Psoas muscle (tissue), 8 donors: ENCODE measurements at places on chromosomes 16 and 17. TPM values are rescaled to one million over a fixed set of nuclear protein-coding genes. Genes with fewer than 3 reads are reported as not detected.
A peak's percentile ranks its signal among the peaks of the same experiment; 100 is the strongest.

GRCh38 chr17:28700830-28701492 lies 10.7 kb downstream of the PROCA1 start:
- no peak for DNase-seq

DNA sequence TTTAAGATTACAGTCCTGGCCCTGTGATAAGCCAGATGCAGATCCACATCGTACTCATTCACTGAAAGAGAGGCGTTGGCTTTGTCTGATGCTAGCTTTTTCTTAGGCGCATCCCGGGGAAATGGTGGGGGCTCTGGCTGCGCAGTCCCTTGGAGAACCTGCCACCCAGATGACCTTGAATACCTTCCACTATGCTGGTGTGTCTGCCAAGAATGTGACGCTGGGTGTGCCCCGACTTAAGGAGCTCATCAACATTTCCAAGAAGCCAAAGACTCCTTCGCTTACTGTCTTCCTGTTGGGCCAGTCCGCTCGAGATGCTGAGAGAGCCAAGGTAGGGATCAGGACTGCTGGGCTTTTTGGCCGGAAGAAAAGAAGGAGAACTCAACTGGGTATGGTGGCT lies 24.0 kb downstream of the POLR2A start:
- DNase-seq, result no peak

DNA sequence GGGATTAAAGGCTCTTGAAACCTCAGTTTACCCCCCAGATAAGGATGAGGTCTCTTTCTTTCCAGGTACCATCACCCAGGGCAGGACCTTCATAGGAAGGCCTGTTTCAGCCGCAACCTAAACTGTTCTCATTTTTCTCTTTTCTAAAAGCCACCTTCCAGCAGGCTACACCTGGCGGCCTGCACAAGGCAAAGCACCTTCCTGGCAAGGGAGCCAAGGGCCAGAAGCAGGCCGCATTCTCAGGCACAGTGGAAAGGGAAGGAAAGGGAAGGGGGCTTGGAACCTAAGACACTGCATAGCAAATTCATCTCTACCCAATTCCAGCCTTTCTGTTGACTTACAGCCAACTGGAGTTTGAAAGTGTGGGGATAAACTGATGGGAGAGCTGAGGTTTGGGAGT lies 8.9 kb upstream of the NDEL1 start:
- DNase-seq, result no peak

DNA sequence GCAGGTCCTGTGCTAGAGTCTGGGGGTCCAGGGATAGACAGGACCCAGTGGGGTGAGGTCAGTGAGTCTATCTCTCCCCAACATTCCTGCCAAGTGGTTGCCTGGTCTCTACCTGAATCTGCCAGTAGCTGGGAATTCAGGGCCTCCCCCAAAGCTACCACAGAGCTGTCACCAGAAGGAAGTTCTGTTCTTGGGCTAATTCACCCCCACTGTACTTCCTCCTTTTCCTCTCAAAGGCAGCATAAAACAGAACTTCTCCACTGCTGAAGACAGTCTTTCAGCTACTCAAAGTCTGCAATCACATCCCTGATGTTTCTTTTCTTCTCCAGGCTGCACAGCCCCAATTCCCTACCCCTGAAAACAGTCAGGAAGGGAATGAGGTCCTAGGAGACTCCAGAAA lies 8.7 kb downstream of the CAMTA2 start:
- no peak for DNase-seq

DNA sequence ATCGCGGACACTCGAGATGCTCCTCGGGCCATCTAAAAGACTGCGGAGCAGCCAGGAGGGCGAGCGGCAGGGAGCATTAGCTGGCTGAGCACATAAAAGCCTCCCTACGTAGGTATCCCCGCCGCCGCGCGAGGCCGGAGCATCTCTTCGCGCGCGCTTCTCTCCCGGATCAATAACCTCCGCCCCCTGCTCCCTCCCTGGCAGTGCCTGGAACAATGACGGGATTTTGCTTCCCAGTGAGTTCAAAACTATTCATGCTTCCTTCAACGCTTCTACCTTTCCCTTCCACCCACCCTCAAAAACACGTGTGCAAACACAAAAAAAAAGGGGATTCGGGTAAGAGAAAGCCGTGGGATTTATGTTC lies 984 bp downstream of the CENPV start:
- peak; percentile 39 for DNase-seq

- no peak for DNase-seq
Observed at GRCh38 chr16:29675811-29676643, 3.0 kb upstream of the QPRT start.

- no peak for DNase-seq
Observed at GRCh38 chr17:29115961-29116803, 64.0 kb downstream of the MYO18A start.

- DNase-seq, result no peak
Observed at GRCh38 chr17:880443-881269, 98.5 kb downstream of the MRM3 start.

DNA sequence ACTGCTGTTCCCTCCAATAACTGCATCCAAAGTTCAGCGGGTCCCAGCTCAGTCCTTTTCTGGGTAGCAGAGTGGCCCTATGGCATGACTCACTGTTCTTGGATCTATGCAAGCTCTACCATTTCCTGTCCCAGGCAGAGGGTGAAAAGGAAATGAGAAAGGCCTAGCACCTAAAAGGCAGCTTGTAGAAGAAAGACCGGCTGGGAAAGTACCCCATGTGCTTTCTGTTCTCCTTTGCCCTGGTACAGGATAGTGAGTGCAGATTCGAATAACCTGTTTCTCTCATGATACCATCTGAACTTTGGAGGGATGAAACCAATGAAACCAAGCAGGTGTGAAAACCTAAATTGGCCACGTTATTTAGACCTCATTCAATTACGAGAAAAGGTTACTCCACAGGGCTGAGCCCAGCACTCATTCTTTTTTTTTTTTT lies 12.7 kb upstream of the HASPIN start:
- no peak for DNase-seq

DNA sequence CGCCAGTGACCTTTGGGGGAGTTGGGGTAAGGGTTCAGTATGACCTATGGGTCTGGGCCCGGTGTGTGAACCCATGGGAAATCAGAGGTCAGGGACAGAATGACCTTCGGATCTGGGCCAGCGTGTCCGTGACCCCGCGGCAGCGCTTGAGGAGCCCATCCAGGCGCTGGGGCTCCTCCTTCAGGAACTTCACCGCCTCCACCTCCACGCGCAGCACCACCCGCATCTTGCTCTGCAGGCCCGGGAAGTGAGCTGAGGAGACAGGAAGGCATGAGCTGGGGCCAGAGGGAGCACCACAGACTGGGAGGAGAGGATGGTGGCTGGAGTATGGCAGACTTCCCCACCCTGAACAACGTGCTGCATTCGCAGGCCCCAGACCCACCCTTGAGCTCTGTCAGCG lies 53.4 kb downstream of the SRCIN1 start:
- DNase-seq, result no peak

- DNase-seq, result no peak
Observed at GRCh38 chr16:28898266-28898665, 20.0 kb downstream of the ATP2A1 start.

GRCh38 chr16:66275775-66276428 lies 90.6 kb upstream of the CDH5 start:
- no peak for DNase-seq

GRCh38 chr16:11097094-11097786 lies 152.9 kb downstream of the CLEC16A start:
- DNase-seq, result no peak

DNA sequence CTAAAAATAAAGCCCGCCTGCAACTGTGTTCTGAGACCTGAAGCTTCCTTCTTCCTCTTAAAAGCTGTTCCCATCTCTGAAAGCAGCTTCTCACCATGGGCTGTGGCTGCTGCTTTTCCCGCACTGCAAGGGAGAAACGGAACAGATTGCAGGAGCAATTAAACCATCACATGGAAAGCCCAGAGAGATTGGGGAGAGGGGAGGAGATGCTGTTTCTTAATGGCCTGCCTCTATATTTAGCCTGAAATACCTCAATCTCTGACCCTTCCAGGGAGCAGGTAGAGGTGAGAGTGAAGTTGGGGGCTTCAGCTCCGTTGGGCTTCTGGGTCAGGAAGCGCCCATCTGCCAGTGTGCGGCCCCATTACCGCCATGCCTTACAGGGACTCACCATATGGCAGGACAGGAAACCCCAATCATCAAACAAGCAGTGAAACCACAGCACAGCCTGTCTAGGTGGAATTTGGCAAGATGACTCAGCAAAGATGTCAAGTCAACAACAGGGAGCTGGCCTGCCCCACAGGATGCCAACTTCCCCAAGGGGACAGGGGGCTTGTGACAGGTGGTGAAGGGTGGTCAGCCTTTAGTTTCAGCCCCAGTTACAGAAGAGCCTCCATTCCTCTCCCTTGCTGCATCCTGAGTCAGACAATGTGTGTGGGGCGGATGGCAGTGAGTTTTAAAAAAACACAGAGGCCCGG lies 286.6 kb upstream of the CCL2 start:
- no peak for DNase-seq

DNA sequence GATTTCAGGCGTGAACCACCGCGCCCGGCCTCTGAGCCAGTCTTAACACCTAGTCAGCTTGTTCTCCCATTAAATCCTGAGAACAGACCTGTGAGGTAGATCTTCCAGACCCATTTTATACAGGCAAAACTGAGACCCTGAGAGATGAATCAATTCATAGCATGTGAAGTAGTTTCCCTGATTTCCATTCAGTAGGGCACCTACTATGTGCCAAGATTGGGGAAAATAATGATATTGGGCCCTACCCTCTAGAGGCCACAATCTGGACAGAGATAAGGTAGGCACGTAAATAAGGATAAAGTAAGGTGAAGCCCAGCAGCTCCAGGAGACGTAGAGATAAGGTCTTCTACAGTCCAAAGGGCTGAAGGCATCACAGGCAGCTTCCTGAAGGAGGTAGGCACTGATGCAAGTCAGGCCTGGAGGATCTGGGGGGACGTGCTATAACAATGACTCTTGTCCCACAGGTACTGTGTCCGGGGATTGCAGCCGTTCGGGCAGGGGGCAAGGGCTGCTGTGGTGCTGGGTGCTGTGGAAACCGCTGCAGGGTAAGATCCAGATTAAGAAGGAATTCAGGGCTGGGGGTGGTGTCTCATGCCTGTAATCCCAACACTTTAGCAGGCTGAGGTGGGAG lies 5.7 kb downstream of the VMO1 start:
- no peak for DNase-seq

GRCh38 chr16:31572821-31573220 lies 45.1 kb downstream of the AHSP start:
- no peak for DNase-seq

- no peak for DNase-seq
Observed at GRCh38 chr16:4617880-4618279, 3.2 kb upstream of the UBALD1 start.

DNA sequence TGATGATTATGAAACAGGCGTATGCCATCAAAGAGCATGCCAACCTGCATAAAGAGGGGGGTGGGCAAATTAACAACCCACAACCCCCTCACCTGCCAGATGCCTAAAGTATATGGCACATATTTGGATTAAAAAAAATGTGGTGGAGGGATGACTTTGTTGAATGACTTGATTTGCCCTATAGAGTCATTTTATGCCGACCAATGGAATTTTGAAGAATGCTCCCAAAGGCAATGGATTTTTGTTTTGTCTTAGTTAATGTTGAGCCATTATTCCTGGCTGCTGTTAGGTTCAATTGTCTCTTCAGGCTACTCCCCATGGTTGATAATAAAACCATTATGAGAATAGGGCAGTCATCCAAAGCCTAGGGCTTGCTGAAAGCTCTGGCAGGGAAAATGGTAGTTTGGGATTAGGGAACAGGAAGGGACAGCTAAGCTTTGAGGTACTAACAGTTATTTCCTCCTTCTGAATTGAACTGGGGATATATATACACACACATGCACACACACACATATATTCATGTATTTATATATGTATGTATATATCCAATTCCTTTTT lies 5.8 kb upstream of the CHCT1 start:
- DNase-seq, result no peak

GRCh38 chr17:34146440-34147043 lies 108.5 kb upstream of the CCL2 start:
- DNase-seq, result no peak

- peak; percentile 68 for DNase-seq
Observed at GRCh38 chr17:16933317-16934132, 38.4 kb downstream of the TNFRSF13B start.

DNA sequence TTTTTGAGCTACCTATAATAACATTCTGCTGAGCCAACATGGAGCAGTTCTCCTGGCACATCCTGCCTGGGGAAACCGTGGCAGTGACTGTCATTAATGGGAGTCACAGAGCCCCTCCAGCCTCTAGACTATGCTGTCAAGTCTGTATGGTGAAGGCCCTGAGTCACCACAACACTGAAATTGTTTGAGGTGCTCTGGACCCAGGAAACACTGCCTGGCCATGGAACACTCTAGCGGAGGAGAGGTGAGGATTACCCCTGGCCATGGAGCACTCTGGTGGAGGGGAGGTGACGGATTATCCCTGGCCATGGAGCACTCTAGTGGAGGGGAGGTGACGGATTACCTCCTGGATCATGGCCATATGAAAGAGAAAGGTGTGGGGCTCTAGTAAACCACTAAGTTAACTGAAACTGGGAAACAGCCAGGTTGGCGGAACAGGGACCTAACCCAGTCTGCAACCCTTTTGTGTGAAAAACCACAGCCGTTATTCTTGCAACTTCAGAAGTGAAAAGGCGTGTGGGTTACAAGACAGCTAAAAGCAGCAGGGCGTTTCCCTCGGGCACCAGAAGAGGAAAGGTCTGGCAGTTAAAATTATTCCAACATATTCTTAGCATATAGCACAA lies 156.7 kb downstream of the KCNJ12 start:
- DNase-seq, result no peak

GRCh38 chr16:65746941-65747340 lies 619.5 kb upstream of the CDH5 start:
- no peak for DNase-seq

DNA sequence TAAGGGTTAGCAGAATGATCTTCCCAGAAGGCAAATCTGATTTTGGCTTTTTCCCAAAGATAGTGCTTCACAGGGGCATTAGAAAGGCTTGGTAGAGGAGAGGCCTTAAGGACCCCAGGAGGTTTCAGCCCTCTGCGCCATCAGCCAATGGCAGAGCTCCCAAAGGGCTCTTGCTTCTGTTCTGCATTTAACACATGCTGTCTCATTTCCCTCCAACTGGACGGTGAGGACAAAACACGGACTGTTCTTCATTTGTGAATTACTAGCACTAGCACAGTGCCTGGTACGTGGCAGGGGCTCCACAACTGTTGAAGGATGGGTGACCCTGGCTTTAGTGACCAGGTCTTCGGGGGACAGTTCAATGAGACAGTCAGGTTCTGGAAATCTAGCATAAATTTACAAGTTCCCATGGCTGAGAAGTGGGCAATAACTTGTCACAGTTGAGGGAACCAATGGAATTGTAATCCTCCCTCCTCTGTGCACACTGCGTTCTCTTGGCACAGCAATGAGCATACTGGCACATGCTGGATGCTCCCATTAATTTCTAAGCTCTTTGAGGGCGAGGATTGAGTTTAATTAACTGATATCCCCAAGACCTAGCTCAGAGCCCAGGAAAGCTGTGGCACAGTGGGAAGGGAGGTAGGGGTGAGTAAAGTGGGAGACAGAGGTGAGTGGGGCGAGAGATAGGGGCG lies 45.4 kb downstream of the COG7 start:
- DNase-seq, result no peak

GRCh38 chr16:12317121-12317810 lies 340.7 kb downstream of the SNX29 start:
- DNase-seq, result no peak

SLC47A2 gene
- total RNA-seq, result 1.1 TPM

ARL5C gene
- total RNA-seq, result 1.0 TPM

ACSM5 gene
- total RNA-seq, result 2.4 TPM

ZNF750 gene
- total RNA-seq, result 1.8 TPM
